Activated T-helper 1 cell treated with anti-CD3 and anti-CD28 coated beads, Interleukin-12 subunit alpha, Interleukin-12 subunit beta, Interleukin-2, Interleukin-4 antibody, amounts not matched to agents 30 ng/mL and 10 ng/mL and 1 ng/mL, durations not matched to agents 14 hours and 24 hours and 36 hours (primary cell): ENCODE measurements at places on chromosomes 2 and 18. TPM values are rescaled to one million over a fixed set of nuclear protein-coding genes. Genes with fewer than 3 reads are reported as not detected.
A peak's percentile ranks its signal among the peaks of the same experiment; 100 is the strongest.

The SLC9A4 gene
- 0.10 TPM in 1 of 2 replicates, not detected in the other for total RNA-seq

GRCh38 chr18:3079653-3080052 is 66.7 kb upstream of the LPIN2 start:
- no peaks in the 10 kb centered on the region for H3K36me3 ChIP-seq
- DNase-seq: no peak
- peaks cover 9% of the 10 kb centered on the region for H3K4me1 ChIP-seq
- H3K27me3 ChIP-seq: no peaks in the 10 kb centered on the region
- H3K4me3 ChIP-seq: no peak overlapping the region

DNA sequence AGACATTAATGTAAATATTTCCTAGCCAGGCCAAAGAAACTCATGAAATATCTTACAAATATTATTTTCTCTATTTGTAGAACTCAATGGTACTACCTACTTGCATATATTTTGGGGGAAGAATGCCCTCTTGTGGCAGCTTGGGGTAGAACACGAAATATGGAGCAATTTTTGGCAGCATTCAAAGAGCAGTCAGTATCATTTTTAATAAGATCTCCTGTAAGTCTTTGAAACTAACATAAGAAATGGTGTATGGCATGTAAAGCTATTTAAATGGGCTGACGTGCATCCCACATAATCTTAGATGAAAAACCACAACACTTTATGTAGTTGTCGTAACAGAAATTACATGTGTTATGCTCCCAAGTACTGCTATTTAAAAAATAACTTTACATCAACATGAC is 62.3 kb upstream of the CCDC195 start:
- no peak overlapping the region for H3K27ac ChIP-seq
- H3K36me3 ChIP-seq: peaks cover 47% of the 10 kb centered on the region
- DNase-seq: peak; percentile 35
- no peak overlapping the region for H3K4me3 ChIP-seq
- H3K4me1 ChIP-seq: peaks cover 7% of the 10 kb centered on the region
- H3K27me3 ChIP-seq: no peaks in the 10 kb centered on the region

- H3K27me3 ChIP-seq: no peaks in the 10 kb centered on the region
- peaks cover 11% of the 10 kb centered on the region for H3K4me1 ChIP-seq
- DNase-seq: no peak
- no peak overlapping the region for H3K27ac ChIP-seq
- H3K4me3 ChIP-seq: no peak overlapping the region
- H3K36me3 ChIP-seq: peaks cover 12% of the 10 kb centered on the region
These were observed 49.8 kb downstream of the SLC66A2 start for GRCh38 chr18:79901665-79902064.

The CCL20 gene
- 1.2 and 3.2 TPM in 2 replicates for total RNA-seq

DNA sequence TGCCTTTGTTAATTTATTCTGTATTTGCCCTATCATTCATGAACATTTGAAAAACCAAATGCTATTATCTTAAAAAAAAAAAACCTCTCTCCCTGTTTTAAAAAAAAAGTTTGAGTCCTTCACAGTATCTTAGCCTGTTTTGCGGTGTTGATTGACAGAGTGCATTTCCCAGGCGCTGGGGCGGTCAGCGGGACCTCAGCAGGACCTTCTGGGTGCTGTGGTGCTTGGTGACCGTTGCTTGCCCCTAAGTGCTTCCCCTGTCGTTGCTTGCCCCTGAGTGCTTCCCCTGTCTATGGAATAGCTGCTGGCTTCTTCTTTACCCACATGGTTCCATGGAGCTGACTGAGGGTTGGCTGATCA is 12.1 kb downstream of the ATP6V1C2 start:
- H3K27me3 ChIP-seq: peaks cover 8% of the 10 kb centered on the region
- H3K4me3 ChIP-seq: no peak overlapping the region
- DNase-seq: no peak
- no peaks in the 10 kb centered on the region for H3K36me3 ChIP-seq

- DNase-seq: peak; percentile 37
- H3K36me3 ChIP-seq: peaks cover 72% of the 10 kb centered on the region
- H3K4me3 ChIP-seq: peak overlapping the region; percentile 76
- peaks cover 80% of the 10 kb centered on the region for H3K4me1 ChIP-seq
These were observed 20.9 kb downstream of the BCL2 start for GRCh38 chr18:63298400-63299365.

DNA sequence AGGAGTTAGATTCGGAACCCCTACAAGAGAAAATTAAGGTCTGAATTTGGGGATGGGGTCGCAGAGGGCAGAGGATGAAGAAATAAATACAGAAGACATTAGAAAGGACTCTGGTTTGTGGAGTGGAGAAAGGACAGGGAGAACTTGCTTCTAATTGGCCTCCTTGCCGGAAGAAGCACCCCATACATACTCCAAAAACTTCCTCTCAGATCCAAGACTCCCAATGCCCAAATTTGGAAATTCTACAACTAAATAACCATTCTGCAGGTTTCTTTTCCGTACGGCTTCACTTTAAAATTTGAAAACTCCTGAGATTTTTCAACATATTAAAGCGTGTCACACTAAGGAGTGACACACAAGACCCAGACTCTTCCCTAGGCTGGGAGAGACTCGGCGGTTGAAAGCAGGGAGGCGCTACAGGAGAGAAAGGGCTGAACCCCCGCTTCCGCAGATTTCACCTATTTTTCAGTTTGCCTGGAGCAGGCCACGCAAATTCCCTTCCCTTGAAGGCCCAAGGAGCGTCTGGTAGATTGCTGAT is 478 bp downstream of the CLHC1 start:
- no peaks in the 10 kb centered on the region for H3K27me3 ChIP-seq
- H3K27ac ChIP-seq: peak overlapping the region; percentile 97
- H3K4me1 ChIP-seq: peaks cover 63% of the 10 kb centered on the region
- H3K36me3 ChIP-seq: peaks cover 52% of the 10 kb centered on the region
- H3K4me3 ChIP-seq: peak overlapping the region; percentile 100

DNA sequence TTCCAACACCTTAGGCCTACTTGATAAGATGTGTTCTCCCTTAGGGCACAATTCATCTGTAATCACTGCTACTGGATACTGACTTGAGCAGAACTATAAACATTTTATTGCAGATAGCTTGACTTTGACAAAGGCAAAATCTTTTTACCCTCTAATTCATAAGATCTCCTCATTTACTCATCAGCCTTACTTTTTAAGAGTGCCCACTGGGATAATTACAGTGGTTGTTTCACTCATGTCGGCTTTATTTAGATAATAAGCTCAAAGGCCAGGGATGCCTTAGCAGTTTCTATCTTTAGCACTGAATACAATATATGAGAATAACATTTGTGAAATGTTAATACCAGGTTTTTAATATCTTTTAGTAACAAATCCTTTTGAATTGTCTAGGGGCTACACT is 144.0 kb downstream of the DLGAP1 start:
- no peaks in the 10 kb centered on the region for H3K27me3 ChIP-seq
- DNase-seq: no peak
- H3K4me1 ChIP-seq: no peaks in the 10 kb centered on the region
- no peak overlapping the region for H3K4me3 ChIP-seq

DNA sequence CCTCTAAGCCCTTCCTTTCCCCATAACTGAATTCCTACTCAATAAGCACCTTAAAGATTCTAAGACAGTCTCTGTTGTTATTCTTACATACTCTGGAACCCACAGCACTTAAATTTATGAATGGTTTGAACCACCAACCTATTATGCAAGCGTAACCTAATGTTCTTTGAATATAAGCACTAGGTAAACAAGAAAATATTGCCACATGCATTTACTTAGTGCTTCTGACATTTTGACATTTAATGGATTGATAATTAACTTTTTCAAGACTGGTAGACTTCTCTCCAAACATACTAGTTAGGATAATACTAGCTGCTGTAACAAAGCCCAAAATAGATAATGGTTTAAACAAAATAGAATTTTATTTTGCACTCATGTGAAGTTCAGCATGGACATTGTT is 164.8 kb downstream of the ARHGAP15 start:
- H3K36me3 ChIP-seq: peaks cover 5% of the 10 kb centered on the region
- no peak overlapping the region for H3K4me3 ChIP-seq
- no peaks in the 10 kb centered on the region for H3K27me3 ChIP-seq
- no peak overlapping the region for H3K27ac ChIP-seq
- DNase-seq: no peak
- peaks cover 12% of the 10 kb centered on the region for H3K4me1 ChIP-seq

- peaks cover 3% of the 10 kb centered on the region for H3K36me3 ChIP-seq
- H3K27me3 ChIP-seq: no peaks in the 10 kb centered on the region
- no peak overlapping the region for H3K27ac ChIP-seq
- H3K4me3 ChIP-seq: no peak overlapping the region
- no peak for DNase-seq
These were observed 9.6 kb upstream of the ALPK2 start for GRCh38 chr18:58638441-58638840.

- H3K27me3 ChIP-seq: no peaks in the 10 kb centered on the region
- H3K27ac ChIP-seq: no peak overlapping the region
- H3K4me1 ChIP-seq: no peaks in the 10 kb centered on the region
- DNase-seq: no peak
These were observed 161.2 kb downstream of the PTPRM start for GRCh38 chr18:7728297-7728696.

The IL36B gene
- total RNA-seq: not detected in 2 replicates
